ENCODE measurements at places on chromosomes 2 and 18. TPM values are rescaled to one million over a fixed set of nuclear protein-coding genes. Genes with fewer than 3 reads are reported as not detected.

The CLEC4F gene
- total RNA-seq = not detected

The AQP4 gene
- total RNA-seq = 37.6 TPM

The C2orf78 gene
- total RNA-seq = not detected

The C1GALT1C1L gene
- not detected for total RNA-seq

The SOWAHC gene
- 23.0 TPM for total RNA-seq

DNA sequence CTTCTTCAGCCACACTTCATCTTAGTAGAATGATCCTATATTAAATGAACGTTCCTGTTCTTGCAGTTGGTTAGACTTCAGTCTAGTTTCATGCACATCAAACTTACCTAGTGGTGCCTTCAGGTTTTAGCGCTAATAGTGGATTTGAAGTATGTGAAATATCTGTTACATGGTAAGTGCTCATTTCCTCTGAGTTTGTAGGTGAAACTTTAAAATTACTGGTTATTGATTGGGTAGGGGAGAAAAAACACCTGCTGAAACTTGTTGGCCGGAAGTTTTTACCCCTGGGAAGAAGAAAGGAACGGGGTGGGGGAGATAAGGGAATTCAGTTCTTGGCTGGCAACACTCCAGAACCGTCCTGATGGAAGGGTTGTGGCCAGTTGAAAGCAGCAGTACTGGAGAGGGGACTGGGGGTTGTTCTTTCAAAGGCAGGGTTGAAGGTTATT, 112.8 kb downstream of the SPTBN1 start:
- no peak for DNase-seq

DNA sequence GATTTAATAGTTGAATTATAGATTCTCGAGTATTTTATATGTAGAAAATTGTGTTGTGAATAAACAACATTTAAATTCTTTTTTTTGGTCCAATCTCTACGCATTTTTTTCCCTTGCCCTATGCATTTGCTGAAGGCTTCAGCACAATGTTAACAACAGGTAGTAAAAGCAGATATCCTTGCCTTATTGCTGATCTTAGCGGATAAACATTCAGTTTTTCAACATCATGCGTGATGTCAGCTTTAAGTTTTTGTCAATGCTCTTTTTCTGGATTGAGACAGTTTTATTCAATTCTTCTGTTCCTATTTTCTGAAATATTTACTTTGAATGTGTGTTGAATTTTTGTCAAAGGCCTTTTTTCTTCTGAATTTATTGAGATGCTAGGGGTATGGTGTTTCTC, 11.6 kb upstream of the OR6B3 start:
- no peak for DNase-seq

- peak; percentile 21 for DNase-seq
Observed at GRCh38 chr2:170461889-170462288, 253.2 kb upstream of the SP5 start.

DNA sequence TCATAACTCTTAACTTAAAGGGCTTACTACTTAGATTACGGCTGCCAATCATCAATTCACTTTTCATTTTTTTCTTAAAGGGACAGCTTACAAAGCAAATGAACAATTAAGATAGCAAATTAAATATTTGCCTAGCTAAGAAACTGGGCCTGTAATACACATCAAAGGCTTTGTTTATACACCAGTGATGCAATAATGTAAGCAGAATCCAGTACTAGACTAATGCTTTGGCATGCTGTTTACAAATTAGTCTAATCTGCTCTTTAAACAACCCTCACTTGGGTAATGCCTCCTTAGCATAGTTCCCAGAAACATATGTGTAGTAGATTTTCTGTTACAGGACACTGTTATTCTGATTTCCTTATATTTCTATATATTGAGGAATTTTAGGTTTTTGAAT, 105.8 kb downstream of the ARHGAP28 start:
- no peak for DNase-seq

- no peak for DNase-seq
Observed at GRCh38 chr2:128543646-128544045, 225.0 kb upstream of the HS6ST1 start.

DNA sequence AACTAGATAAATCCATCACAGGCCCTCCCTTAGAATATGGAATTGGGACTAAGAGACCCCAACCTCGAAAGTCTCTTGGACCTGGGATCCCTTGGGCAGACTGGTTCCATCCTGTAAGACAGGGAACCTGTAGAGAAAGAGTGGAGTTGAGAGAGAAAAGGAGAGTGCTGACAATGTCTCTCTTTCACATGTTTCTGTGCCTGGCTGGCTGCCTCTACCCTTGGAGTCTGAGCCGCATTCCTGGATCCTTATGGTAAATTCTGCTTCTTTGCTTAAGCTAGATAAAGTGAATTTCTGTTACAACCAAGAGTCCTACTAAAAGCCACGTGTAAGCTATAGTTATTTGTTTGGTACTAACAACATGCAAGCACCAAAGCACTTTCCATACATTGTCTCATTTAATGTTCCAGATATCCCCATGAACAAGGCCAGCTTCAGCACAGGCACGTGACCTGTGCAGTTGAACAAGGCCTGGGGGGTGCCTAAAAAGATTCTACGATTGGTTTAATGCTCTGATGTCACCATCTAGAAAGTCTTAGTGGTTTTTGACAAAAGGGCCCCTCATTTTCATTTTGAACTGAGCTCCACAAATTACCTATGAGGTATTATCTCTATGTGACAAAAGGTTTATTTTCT, 2.1 kb upstream of the PUM2 start:
- no peak for DNase-seq

DNA sequence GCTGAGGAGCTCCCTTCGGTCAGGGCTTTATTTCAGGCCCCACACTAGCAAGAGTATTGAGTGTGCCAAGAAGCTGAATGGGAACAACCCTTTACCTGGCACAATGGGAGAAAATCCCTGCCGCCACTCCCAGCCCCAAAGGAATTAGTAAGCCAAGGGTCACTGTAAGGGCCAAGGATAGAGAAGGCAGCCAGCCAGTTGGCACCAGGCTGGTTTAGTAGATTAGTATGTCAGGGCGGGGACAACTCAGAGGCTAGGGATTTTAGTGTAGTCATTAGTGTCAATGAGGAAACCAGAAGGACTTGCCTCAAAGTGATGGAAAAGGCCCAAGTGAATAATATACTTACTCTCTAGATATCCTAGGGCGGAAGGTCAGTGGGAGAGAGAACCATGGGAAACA, 34.9 kb upstream of the CYP26B1 start:
- no peak for DNase-seq

- no peak for DNase-seq
Observed at GRCh38 chr18:40921845-40922629, 1033.0 kb upstream of the PIK3C3 start.

DNA sequence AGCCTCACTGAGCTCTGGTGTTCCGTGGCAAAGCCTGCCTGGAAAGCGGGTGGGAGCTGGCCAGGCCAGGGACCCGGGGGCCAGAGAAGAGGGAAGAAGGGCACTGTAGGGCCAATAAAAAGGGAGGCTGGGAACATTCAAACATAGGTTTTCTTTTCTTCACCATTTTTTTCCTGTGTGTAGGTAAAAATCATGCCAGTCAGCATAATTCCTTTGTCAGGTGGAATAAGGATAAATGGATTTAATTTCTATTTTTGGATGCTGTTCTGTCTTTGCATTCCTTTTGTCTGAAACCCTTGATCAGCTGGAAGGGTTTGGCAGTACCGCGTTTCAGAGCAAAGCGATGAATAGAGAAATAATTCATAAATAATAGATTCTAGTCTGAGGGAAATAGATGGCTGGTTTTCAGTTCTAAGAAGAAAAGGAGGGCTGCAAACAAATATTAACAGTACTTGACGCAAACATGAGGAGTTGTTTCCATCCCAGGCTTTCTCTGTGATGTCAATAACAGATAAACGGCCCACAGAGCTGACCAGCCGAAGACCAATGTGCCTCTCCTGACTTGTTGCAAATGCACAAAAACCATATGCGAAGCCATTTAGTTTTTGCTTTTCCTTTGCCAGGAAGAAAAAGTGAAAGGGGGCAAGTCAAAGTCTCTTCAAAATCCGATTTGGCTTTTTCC, 384.4 kb downstream of the TSN start:
- no peak for DNase-seq

- DNase-seq = no peak
Observed at GRCh38 chr2:217185265-217185995, 325.6 kb upstream of the TNP1 start.

DNA sequence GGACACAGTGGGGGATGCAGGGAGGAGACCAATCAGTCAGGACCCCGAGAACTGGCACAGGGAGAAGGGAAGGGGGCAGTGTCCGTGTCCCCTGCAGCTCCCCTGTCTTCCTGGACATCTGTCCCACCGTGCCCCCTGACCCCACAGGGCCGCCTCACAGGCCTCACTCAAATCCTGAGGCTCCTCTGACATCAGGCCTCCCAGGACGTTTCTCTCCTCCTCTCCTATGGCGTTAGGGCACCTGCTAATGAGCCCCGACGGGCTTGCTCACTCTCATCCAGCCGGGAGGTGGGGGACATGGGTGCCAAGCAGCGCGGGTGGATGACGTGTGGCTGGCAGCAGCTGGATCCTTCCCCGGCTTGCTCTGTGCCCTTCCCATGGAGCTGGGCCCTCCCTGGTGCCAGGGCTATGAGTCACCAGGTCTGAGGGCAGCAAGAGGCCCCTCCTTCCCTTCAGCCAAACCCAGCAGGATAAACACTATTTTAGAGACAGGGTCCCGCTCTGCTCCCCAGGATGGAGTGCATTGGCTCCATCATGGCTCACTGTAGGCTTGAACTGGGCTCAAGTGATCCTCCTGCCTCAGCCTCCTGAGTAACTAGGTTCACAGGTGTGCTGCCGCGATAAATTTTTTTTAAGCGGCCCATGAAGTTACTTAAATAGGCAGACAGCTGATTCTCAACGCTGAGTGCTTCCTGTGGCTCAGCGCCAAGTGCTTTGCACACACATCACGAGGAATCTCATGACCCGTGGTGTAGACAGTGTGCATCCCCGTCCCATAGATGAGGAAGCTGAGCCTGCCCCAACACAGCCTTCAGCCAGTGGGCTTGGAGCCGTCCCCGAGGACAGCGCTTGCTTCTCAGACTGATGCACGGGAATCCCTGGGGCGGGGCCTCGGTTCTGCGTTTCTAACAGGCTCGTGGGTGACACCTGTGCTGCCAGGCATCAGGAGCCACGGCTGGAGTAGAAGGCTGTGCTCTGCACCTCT, 64.5 kb upstream of the HDAC4 start:
- DNase-seq = peak; percentile 56

- peak; percentile 53 for DNase-seq
Observed at GRCh38 chr2:159035790-159036411, 67.5 kb downstream of the TANC1 start.

- no peak for DNase-seq
Observed at GRCh38 chr2:104502901-104503300, 351.0 kb upstream of the POU3F3 start.

GRCh38 chr2:54029721-54030395, 59.1 kb upstream of the PSME4 start:
- no peak for DNase-seq

GRCh38 chr2:103594823-103595222, 833.0 kb downstream of the TMEM182 start:
- no peak for DNase-seq

- DNase-seq = no peak
Observed at GRCh38 chr2:30382162-30382783, 64.8 kb upstream of the LCLAT1 start.

DNA sequence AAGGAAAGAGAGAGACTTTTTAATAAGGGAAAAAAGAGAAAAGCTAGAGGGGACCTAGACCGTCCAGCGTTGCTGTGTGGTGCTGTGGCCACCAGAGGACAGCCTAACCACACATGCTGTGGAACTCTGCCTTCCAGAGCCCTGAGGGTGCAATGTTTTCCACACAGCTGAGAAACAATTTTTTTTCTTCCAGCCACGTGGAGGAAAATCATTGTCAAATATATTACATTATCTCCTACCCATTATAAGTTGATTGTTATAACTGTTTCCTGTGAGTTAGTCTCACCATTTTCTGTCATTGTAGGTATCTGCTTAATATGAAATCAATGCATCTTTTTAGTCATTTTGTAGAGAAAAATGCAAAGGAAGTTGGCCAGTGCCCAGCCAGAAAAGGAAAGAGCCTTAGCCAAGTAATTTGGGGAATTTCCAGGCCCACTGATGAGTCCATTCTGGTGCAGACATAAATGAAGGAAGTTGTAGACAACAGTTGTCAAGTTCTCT, 5.9 kb upstream of the MRPL19 start:
- peak; percentile 85 for DNase-seq

Measured in tongue (tissue), 3 donors.